Erythroblast (primary cell): ENCODE measurements at places on chromosomes 11 and 22.
A peak's percentile ranks its signal among the peaks of the same experiment; 100 is the strongest.

GRCh38 chr11:83663446-83663845, 377.3 kb upstream of the CCDC90B start:
- no peak for DNase-seq

GRCh38 chr11:15793043-15793996, 563.0 kb downstream of the SOX6 start:
- DNase-seq, result no peak

DNA sequence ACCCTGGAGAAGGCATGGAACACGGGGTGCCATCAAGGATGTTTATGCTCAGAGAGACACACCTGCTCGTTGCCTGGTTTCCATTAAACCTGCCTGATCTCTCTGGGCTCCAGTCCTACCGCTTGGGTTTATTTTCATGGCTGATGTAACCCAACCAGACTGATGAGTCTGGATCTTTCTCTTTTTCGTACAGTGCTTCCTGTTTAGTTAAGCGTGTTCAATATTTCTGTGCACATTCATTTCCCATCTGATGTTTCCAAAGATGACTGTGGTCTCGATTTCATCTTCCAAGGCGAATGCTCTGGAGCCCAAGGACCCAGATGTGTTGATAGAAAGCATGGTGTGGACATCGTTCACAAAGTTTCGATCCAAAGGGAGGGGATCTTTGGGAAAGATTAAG, 84.3 kb downstream of the SNX19 start:
- DNase-seq, result no peak

DNA sequence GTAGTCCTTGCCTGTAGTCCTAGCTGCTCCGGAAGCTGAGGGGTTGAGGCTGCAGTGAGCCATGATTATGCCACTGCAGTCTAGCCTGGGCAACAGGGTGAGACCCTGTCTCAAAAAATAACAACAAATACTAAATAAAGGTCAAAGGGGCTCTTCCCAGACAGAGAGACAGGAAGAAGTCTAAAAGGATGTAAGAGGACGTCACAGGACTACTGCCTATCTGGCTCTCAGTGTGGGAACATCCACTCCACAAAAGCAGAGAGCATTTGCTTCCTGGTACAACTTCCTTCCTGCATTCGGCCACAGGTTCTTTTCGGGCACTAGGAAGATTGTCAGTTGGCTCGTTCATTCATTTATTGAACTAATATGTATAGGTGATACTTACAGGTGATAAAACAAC, 110.6 kb downstream of the SGSM3 start:
- no peak for DNase-seq

GRCh38 chr11:98234698-98235097, 786.1 kb upstream of the CNTN5 start:
- DNase-seq, result no peak

DNA sequence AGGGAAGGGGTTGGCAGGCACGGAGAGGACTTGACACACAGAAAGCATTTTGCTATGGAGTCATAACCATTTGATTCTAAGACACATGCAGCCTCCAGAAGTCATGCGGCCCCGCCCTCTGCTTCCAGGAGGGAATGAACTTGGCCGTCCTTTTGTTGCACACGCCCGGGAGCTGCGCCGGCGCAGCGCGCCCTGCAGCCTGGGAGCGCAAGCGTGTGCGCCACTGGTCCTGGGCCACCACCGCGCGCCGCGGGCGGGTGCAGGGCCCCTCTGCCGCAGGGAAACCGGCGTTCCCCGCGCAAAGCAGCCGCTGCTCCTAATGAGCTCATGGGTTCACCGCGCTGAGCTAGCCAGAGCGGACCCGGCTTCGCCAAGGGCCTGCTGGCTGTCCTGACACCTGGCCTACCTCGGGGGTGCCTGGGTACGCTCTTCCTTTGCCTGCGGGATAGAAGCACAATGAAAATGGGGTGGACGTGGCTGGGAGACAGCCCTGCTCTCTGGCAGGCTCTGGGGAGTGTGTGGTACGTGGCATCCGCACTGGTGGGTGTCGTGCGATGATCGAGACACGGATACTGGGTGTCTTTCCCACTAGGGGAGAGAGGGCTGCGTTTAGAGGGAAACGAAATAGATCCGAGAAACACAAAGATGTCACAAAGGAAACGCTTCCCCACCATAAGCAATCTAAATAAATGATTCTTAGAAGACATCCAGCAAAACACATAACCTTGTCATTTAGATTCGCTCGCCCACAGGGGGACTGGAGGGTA, 669 bp downstream of the MICAL3 start:
- DNase-seq, result peak; percentile 72

- DNase-seq, result no peak
Observed at GRCh38 chr11:118265954-118266353, 1.9 kb upstream of the MPZL2 start.

- peak; percentile 53 for DNase-seq
Observed at GRCh38 chr22:43136255-43136654, 6.9 kb downstream of the MCAT start.

- DNase-seq, result no peak
Observed at GRCh38 chr11:13109616-13110015, 100.5 kb downstream of the RASSF10 start.

GRCh38 chr22:34592123-34592740, 473.7 kb upstream of the ISX start:
- no peak for DNase-seq

- no peak for DNase-seq
Observed at GRCh38 chr11:88266157-88266556, 71.4 kb downstream of the CTSC start.

DNA sequence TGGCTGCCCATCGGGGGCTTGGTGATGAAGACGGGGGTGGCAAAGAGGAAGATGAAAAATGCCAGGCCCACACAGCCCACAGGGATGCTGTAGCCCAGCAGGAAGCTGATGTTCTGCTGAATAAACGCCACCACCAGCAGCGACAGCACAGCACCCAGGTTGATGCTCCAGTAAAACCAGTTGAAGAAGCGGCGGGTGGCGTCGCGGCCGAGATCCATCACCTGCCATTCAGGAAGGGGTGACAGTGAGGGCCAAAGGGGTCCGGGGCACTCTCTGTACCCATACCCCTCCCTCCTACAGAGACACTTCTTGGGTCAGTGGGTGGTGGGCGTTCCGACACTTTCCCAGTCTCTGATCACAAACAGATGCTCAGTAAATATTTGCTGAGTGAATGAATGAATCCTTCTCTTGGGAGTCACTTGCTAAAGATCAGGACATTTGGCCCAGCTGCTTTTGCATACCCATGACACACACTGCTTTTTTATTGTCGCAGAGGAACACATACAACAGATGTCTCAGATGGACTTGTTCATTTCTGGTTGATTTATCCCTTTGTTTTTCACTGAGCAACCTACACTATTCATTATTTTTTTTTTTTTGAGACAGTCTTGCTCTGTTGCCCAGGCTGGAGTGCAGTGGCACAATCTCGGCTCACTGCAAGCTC, 5.2 kb downstream of the SLC15A3 start:
- no peak for DNase-seq

DNA sequence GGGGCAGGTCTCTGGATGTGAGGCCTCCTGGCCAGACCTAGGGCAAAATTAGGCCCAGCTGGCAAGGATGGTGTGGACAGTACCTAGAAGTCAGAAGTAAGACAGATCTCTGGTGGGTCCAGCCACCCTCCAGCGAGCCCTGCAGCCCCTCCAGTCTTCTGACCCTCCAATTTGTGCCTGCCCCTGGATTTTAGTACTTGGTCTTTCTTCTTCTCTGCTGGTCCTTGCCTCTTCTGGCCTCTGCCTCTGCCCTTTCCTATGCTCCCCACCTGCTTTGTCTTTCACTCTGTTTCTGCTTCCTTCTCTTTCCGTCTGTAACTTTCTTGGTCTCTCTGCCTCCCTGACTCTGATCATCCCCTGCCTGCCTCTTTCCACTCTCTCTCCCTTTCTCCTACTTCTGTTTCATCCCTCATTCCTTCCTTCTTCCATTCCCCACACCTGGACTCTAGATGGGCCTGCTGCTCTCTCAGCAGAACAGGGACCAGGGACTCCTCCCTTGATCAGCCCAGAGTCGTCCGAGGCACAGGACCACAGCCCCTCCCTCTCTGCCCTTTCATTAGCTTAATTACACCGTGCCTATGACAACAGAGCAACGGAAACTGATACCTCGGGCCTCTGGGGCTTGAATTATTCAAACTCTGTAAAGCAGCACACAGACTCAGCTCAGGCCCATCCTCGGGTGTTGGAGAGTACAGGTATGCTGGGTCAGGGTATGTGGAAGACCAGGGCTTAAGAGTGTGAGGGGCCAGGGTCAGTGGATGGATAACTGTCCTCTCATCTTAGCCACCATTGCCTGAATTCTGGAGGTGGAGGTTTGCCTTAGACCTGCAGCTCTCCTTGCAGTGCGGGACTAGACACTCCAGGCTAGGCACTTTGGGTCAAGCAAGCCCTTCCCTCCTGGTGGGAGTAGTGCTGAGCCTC, at the start of gene CHRNA10:
CHRNA10 (minus strand) TSS at position 51 of the 921 bp plus-strand sequence. CDS start 72 bp downstream, outside the sequence.
- no peak for DNase-seq

DNA sequence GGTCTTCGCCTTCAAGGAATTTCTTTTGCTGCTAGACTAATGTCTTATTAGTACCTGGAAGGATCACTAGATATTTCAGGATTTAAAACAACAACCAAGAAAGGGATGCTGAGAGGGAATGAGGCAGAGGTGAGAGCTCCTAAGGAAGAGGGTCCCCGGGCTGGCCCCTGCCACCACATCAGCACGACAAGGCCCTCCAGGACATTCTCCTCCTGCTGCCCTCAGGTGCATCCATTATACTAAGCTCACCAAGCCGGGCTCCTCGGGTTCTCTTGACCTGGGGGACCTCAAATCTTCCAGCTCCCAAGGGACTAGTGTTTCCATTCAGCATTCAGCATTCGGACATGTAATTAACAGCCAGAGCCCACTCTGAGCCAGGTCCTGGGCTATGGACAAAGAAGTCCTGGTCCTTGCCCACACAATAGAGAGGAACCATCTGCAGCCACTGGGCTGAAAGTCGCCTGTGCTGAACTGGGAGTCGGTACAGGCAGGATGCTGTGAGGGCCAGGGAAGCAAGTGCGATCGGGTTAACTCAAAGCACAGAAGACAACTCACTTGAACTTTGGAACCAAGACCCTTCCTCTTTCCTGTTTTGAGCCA, 29.4 kb upstream of the OAF start:
- DNase-seq, result no peak
